Caco-2 (cell line): ENCODE measurements at places on chromosomes 3 and 15.

DNA sequence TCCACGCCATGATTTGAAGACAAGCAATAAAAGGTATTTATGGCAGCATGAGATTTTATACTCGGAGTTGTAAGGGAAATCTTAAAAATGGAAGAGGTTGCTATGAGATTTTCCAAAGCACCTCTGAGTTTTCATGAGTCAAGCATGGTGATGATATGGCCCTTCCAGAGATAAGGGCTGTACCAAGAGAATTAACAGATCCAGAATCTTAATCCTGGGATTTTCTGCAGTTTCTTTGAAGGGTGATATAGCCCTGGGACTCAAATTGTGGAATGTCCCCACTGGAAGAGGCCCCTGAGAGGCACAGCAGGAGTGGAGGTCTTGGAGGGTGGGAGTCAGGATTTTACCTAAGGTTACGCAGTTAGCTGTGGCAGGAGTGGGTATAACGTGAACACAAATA lies 243.3 kb downstream of the ZNF621 start:
- DNase-seq: no peak

DNA sequence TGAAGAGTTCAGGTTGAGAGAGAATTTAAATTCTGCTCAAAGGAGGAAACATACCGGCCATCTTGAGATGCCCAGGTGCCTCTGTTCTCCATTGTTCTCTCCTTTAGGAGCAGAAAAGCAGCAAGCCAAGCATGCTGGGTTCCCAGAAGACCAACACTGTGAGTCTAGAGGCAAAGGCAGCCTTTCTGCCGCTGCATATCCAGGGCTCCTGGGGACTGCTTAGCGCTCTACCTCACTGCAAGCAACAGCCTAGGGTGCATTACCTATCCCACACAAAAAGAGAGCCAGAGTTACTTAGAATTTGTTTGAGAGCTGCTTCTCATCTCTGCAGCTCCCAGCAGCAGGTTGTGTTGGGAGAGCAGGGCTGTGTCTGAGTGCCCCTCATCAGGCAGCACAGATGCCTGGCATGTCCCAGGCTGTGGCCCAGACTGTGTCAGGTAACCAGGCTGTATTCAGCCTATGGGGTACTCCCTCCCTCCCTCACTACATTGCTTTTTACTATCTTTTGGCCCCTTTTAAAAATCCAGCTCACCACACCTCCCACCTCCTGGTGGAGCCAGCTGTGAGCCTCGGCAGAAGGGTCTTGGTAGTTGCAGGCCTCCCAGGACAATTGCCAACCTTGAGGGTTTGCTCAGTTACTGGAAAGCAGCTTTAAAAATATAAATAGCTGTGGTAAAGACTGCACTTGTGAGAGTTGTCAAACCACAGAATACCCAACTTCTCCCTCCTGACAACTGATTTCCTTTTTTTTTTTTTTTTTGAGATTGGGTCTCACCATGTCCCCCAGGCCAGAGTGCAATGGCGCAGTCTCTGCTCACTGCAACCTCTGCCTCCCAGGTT lies 30.2 kb downstream of the BCL2L10 start:
- DNase-seq: no peak

DNA sequence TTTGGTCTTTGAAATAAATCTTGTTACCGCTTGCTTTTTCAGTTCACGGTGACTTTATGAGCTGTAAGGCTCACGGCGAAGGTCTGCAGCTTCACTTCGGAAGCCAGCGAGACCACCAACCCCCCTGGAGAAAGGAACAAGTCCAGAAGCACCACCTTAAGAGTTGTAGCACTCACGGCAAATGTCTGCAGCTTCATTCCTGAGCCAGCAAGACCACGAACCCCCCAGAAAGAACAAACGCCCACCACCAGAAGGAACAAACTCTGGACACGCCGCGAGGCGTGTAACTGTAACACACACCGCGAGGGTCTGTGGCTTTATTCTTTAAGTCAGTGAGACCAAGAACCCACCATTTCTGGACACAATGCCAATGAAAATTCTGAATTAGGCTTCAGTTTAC lies 28.8 kb downstream of the GOLGA6A start:
- no peak for DNase-seq

GRCh38 chr3:142243134-142243533 lies 17.7 kb upstream of the GK5 start:
- DNase-seq: no peak

DNA sequence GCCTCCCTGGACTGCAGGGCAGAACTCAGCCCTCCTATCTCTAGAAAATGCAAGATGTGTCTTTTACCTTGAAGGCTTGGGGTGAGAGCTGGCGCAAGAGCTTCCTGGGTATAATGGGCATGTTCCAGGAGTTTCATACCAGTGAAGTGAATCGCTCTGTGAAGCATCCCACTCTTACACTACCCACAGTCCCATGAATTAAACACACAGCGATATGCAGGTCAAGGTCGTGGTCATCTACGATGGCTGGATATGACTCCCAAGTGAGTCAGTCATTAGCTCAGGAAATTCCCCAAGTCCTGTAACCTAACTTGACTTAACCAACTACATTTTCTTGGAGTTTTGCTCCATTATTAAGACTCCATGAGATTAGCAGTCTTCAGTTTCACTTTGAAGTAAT lies 439.7 kb downstream of the NTRK3 start:
- no peak for DNase-seq

- no peak for DNase-seq
These were observed 22.8 kb upstream of the TRIM59 start for GRCh38 chr3:160472344-160472743.

GRCh38 chr3:135491491-135492205 lies 473.9 kb upstream of the PPP2R3A start:
- DNase-seq: no peak

DNA sequence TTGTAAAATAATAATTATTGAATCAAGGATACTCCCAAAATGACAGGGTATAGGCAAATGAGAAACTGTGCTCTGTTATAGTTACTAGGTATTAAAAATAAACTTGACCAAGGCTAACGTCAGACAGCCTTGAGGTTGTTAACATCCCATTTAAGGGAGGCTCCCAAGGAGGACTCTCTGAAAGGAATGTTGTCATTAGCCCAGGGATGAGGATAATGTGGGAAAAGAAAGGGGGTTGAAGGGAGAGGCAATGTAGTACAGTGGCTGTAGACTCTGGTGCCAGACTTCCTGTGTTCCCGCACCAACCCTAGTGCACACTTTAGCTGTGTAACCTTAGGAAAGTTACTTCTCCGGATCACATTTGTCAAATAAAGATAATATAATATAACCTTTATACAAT lies 47.0 kb upstream of the RARB start:
- DNase-seq: no peak

DNA sequence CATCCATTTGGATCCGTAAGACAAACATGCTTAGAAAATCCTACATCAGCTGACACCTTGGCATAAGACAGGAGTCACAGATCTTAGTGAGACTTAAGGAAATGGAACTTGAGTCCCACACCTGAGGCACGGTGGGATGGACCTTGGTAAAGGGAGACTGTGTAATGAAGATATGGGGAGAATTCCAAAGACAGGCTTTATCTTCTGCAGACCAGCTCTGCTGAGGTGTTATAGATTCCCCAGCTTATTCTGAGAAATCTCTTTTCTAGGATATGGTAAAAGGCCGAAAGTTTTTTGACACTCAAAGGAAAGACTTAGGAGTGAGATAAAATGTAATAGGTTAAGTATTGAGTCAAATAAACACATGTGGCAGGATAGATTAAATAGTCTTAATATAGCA lies 8.3 kb upstream of the MTMR10 start:
- DNase-seq: no peak
